ENCODE measurements at places on chromosomes 11 and 22.

DNA sequence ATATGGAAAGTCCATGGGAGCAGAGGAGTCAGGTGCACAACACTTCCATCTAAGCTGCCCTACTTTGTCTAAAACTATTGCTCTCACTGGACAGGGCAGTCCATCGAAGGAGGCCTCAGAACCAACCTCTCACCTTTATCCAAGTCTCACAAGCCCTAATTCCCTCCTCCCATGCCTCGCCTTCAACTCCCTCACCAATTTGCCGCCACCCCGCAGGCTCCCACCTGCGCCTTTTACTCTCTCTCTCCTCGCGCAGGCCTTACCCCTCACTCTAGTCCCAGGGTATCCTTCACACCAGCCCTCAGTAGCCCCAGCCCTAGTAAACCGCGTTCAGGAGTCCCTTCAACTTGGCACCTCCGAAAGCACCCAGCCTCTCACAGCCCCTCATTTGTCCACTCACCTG, 451 bp downstream of the FHIP1B start:
- no peak for DNase-seq

- no peak for DNase-seq
Observed at GRCh38 chr11:93501856-93502255, 41.3 kb downstream of the SMCO4 start.

DNA sequence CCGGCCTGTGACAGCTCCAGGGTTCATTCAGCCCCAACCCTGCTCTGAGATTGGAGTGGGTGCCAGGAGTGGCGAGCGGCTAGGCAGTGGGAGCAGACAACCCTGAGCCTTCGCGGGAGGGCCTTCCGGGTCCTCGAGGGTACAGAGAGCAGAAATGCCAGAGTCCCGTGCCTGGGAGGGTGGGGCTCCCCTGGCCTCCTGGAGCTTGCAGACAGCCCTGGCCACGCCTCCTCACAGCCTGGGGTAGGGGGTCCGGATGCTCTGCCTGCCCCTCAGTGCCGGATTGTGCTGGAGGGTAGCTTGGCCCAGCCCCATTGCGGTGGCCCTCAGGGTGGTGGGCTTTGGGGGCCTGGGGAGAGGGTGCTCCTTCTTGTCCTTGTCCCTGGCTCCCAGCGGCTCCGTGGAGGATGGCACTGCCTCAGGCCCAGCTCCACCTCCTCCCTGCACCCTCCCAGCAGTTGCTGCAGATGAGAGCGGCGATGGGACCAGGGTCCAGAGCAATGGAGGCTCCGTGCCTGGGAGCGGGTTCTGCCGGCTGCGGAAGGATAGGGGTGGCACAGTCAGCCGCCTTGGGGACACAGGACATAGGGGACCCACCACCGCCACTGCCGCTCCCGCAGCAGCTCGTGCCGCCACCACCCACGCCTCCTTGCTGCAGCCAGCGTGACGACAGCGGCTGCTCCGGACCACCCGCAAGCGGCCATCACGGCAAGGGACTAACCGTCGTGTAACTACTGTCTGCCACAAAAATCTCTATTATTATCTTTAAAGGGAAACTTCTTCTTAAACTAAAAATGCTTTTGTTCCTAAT, 34.9 kb upstream of the OR10G7 start:
- DNase-seq = no peak

GRCh38 chr11:19962801-19963175, 197.5 kb downstream of the DBX1 start:
- no peak for DNase-seq

- no peak for DNase-seq
Observed at GRCh38 chr11:68825571-68825970, 16.1 kb downstream of the CPT1A start.

- DNase-seq = no peak
Observed at GRCh38 chr22:49094151-49094550, 733.5 kb downstream of the BRD1 start.

DNA sequence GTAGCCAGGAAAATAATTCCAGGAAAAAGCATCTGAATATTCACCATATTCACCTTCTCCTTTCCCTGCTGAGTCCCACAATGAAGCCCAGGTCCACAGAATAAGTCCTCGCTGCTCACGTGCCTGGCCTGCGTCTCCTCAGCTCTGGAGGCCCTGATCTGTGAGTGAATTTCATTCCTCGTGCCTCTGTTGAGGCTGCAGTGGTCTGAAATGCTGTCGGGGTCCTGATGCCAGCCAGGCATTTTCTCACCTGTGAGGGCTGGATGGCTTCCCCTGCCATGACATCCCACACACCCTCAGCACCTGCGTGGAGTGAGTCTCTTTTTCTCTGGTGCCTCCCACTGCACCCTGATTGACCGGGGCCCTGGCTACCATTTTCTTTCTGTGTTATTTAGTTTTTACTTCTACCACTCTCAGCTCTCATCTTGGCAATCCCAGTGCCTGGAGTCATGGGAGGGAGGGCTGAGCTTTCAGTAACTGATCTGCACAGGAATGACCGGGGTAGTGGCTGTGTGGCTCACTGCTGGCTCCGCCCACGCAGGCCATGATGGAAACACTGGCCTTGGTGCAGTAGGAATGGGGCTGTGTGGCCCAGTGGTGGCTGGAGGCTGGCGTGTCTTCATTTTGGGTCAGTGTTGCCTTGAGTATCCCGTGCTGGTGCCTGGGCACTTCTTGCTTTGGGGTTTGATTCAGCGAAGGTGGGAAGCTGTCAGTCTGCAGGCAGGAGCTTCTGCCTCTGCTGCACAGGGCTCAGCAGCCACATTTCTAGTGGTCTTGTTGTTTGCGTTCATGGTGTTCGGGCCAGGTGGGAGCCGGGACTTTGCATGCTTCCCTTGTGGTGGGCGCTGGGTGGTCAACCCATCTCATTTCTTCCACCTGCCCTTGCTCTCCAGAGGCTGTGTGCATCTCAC, 807.2 kb downstream of the TBC1D22A start:
- no peak for DNase-seq

GRCh38 chr22:41770715-41771468, 29.6 kb upstream of the CCDC134 start:
- no peak for DNase-seq

- no peak for DNase-seq
Observed at GRCh38 chr11:17918049-17918605, 94.7 kb downstream of the SERGEF start.

DNA sequence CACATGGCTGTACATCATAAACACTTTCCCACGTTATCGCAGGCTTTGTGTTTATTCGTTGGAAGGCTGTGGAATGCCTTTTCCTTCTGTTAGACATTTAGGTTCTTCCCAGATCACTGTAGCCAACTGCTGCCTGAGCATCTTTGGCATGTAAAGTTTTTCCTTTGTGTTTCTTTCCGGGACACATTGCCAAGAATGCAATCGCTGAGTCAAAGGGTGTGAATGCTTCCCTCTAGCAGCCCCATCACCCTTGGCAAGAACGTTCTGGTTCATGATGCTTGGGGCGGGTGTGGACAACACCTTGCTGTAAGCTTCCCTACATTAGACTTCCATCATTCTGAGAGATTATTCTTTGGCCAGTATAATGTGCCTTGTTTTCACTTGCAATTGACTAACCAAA, 136.2 kb downstream of the OSBP2 start:
- DNase-seq = no peak

DNA sequence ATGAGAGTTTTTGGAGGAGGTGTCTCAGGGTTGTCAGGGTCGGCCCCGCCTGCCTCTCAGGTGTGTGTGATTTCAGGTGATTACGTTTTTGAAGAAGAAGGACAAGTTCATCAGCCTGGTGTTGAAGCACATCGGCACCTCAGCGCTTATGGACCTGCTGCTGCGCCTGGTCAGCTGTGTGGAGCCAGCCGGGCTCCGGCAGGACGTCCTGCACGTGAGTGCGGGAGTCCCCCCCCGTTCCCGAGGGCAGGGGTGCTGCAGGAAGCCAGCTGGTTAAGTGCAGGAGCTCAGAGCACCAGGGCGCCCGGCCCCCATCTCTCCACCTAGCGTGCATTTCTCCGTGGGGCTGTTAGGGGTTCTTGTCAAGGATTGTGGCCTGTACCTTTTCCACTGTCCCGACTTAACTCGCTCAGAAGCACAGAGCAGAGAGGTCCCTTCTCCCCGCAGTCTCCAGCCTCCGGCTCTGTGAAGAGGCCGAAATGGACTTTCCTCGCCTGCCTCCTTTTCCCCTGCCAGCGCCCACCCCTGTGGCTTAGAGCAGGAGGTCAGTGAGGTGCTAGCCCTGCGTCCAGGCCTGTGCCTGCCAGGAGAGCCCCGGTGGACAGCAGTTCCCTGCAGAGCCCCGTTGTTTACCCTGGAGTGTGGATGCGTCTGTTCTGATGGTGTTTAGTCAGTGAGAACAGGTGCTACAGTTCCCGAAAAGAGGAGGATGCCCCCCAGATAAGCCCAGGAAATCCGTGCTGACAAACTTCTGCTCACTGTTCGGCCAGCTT, 60.2 kb downstream of the SBF1 start:
- DNase-seq = no peak

DNA sequence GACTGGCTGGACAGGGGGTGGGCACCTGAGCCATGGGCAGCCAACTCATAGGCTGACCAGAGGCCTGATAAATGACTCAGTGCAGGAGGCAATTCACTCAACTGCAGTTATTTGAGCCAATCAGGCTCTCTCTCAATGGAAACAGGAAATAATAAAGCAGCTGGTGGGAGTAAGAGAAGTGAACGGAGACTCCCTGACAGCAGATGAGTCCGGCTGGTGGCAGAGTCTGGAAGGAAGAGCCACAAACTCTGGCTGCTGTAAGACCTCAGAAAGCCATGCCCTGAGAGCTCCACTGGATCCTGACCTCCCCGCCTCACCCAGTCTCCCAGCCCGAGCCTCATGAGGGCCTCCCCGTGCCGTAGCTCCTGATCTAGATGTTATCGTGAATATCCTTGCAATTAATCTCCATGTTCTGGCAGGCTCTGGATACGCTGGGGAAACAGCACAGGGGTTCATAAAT, 69.8 kb downstream of the TRIM29 start:
- DNase-seq = no peak

DNA sequence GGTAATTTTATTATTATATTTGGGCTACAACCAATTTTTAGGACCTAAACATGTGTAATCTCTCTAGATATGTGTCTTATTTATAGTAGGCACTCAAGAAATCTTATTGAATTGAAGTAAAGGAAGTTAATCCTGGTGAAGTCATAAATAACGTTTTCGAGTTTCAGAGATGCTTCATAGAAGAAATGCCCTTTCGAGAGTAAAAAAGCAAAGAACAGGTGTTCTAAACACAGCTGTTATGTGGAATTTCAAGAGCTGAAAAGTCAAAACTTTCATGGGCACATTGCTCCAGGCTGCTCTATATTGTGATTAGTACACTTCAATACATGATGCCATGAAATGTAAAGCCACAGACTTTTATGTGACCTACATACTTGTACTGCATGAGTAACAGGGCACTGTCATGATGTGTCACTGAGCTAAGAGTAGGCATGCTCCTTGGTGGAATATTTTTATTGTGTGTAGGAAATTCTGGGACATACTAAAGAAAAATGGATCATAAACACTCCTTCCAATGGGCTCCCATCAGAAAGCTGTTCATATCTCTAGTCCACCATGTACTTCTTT, 7.2 kb upstream of the ELMOD1 start:
- DNase-seq = no peak

GRCh38 chr22:30238661-30239487, 7.7 kb downstream of the LIF start:
- no peak for DNase-seq

GRCh38 chr11:123504401-123504800, 74.3 kb downstream of the GRAMD1B start:
- DNase-seq = no peak

- DNase-seq = no peak
Observed at GRCh38 chr11:132184079-132184478, 813.7 kb downstream of the NTM start.

DNA sequence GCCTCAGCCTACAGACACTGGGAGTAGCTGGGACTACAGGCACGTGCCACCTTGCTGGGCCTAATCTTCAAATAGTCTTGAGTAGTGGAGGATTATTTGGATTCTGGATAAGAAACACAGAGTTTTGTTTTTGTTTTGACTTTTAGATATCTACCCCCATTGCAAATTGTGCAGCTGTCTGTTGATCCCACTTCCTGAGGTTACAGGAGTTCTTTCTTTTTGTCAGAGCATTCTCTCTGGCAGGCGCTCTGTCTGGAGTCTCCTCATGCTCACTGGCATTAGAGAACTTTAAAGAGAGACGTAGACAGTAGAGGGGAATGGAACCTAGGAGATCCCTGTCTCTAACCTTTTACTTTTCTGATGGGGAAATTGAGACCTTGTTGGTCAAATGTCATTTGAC, 7.8 kb upstream of the ADAMTS8 start:
- DNase-seq = no peak

DNA sequence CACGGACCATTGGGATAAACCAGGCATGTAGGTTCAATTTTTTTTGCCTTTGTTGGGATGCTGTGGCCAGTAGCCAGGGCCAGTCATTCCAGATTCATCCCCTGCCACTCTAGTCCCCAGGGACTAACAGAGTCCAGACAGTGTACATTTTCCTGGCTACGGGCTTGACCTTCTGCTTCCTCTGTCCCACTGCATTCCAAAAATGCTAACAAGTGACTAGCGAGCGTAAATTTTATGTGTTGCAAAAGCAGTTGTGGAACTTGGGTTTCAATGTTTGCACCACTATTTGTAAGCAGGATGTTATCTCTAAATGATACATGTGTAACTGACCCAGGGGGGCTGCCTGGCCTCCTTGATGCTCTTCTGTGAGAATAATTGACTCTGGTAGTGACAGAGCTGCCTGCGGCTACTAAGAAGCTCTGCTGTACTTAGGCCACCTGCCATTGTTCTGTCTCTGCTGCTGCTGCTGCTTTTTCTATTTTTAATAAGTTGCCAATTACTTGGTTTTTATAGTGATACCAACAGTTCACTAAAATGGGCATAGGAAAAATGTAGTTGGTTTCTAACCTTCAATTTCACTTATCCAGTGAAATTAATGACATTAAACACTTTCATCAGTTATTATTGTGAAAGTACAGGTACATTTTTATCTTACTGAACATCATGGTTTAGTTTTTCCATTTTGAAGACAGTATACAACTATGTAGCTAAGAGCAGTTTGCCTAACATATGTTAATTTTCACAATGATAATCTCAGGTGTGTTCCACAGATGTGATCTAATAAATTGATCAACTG, 26.8 kb downstream of the TNRC6B start:
- DNase-seq = no peak

GRCh38 chr11:16013649-16014275, 342.6 kb downstream of the SOX6 start:
- DNase-seq = no peak

DNA sequence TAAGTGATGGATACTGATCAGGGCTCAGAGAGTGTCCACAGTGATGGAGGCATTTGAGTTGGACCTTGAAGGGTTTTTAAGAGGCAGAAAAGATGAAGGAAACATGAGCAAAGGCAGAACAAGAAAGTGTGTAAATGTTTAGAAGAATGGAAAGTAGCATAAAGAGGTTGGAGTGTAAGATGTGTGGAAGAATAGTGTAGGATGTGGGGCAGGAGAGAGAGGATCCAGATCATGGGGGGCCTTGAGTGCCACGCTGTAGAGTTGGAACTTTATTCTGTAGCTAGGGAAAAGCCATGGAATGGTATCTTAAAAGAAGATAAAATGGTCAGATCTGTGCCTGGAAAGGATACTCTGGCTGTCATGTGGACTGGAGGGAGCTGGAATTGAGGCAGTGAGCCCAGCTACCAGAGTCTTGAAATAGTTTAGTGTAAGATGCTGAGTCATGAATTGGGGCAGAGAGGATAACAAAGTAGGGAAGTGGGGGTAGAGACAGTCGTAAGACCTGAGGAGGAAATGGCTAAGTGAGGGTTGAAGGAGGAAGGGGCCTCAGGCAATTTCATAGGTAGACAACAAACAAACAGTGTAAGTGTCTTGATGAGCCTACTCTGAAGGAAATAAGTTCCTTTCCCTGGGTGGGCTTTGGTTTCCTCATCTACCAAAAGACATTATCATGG, 6.7 kb downstream of the KCNE3 start:
- DNase-seq = no peak
